ENCODE measurements at places on chromosomes 7 and 10.

DNA sequence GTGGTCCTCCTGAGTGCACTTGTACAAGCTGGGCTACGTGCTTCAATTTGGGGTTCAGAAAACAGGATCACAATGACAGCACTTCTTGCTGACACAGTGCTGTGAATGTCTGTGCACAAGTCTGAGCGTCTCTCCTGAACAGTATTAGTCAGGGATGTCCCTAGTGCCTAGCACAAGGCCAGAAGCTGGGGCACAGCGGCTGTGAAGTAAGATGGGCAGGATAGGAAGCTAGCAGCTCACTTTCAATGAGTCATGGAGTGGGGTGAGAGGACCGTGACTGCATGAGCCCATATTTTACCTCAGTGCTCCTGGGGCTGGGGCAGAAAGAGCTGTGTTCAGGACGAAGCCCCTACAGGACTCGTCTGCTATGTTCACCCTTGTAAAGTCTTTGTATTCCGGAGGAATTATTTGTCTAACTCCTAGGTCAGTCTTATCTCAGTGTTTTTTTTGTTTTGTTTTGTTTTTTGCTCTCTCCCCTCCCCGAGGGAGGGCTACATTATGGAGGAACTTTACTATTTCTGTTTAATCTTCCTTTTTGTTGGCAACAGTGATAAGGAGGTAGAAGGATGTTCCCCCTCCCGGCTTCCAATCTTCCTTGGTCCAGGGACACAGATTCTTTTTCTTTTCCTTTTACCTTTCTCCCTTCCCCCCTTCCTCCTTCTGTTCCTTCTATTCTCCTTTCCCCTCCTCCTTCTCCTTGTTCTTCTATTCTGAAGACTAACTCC lies 2.8 kb upstream of the LRMDA start:
- no peak for DNase-seq

DNA sequence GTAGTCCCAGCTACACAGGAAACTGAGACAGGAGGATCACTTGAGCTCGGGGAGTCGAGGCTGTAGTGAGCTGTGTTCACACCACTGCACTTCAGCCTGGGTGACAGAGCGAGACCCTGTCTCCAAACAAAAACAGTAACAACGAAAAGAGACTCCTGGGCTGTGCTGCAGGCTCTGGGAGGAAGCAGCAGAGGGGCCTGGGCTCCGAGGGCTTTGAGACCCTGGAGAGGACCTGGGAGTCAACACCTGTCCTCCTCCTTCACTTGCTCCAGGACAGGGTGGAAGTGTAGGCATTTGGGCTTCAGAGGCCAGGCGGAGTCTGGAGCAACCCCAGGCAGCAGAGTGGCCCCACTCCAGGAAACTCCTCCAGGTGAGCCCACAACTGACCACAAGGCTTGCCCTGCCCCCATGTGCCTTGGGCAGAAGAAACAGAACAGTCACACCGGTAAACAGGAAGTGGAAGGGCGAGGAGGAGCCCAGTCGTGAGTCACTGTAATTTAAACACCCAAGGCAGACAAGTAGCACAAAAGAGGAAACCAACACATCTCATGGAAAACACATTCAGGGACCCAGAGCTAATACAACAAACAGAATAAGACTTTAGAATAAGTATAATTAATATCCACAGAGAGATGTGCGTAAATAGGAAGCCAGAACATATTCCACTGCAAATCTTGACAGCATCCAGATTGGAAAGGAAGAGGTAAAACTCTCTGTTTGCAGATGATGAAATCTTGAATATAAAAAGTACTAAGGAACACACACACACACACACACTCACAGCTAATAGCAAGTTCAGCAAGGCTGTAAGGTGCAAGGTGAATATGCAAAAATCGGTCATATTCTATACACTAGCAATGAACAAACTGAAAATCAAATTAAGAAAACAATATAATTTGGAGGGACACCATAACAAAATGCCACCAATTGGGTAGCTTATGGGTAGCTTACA lies 20.5 kb upstream of the RASGEF1A start:
- DNase-seq: no peak

DNA sequence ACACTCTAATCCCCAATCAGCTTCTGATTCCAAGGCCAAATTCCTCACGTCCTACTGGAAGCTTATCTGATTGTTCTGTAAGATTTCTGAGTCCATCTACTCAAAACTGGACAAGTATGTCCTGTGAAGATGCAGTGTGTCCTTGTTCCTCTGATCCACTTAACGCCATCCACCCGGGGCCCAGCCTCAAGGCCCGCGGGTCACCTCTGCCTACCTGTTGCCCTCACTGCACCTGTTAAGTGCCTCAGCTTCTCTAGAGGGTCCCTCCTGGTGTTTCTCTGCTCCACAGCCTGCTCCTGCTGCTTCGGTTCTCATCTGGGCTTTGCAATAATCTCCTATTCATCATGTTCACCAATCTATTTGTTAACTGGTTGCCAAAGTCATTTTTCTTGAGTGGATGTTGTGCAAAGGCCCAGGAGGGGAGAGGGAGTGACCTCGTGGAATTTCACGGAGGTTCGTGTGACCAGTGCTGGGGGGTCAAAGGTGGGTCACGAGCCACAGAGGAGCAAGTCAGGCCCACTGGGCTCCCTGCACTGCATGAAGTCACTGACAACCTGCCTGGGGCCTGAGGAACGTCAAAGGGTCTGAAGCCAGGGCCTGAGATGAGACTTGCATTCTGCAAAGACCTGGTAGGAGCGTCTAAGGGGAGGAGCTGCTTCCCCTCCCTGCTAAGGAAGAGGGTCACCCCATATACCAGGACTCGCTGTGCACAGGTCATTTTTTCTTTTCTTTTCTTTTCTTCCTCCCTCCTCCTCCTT lies 338.1 kb downstream of the WDR37 start:
- DNase-seq: no peak

DNA sequence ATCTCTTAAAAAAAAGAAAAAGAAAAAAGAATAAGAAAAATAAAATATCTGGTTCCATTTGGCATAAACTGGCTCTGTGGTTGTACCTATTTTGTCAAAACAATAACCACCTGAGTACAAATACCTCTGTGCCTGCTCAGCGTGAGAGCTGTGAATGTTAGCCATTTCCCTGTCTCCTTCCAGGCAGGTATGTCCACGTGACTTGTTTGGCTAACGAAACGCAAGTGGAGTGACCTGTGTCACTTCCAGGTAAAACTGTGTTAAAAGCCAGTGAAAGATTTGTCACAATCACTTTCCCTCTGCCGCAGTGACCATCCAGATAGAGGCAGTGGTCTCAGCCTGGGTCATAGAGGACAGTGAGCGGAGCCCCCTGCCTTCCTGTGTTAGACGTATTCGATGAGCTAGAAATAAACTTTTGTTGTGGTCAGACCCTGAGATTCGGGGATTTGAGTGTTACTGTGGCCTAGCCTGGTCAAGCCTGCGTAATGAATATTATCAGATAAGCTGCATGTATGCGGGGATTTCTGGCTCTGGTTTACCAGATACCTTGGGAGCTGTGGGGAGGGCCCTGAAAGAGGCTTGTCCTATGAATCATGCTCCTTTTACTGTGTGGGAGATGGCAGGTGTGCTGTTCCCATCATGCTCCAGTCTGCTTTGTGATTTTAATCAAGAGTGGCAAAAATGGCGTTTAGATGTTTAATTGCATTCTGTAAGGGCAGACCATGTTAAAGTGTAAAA lies 3.8 kb downstream of the PTER start:
- no peak for DNase-seq

DNA sequence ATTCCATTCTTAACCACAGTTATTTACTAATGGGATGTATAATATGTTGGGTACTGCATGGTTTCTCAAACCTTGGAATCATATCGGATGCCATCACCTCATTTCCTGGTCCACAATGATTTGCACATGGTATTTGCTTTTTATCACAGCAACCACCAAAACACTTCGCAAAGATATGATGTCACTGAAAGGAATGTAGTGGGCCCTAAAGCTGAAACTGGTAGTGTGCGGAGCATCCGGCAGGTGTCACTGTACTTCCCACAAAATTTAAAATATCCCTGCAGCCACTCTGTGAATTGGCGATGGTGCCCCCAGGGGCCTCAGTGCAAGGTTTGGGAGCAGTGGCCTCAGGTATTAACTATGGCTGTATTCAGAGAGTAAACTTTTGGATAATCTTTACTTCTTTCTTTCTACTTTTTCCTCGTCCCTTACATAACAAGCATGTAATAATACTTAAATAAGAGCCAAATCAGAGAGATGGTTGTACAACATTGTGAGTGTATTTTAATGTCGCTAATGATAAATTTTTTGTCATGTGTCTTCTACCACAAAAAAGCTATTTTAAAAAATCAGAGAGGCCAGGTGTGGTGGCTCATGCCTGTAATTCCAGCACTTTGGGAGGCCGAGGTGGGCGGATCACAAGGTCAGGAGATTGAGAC lies 66.2 kb downstream of the FAM241B start:
- peak; percentile 74 for DNase-seq

DNA sequence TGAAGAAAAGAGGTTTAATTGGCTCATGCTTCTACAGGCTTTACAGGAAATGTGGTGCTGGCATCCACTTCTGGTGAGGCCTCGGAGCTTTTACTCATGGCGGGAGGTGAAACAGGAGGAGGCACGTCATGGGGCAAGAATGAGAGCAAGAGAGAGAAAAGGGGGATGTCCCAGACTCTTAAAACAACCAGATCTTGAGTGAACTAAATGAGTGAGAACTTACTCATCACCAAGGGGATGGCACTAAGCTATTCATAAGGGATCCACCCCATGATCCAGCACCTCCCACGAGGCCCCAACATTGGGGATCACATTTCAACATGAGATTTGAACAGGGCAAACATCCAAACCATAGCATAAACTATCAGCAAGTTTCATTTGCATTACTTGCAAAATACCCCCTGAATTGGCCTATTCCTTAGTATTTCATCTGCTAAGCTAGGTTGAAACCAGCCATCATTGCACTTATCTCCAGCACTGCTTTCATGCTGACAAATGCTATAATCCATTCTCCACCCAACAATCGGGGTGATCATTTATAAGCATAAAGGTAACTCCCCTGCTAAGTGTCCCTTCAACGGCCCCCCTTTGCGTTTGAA lies 179.0 kb downstream of the NOC3L start:
- peak; percentile 53 for DNase-seq

DNA sequence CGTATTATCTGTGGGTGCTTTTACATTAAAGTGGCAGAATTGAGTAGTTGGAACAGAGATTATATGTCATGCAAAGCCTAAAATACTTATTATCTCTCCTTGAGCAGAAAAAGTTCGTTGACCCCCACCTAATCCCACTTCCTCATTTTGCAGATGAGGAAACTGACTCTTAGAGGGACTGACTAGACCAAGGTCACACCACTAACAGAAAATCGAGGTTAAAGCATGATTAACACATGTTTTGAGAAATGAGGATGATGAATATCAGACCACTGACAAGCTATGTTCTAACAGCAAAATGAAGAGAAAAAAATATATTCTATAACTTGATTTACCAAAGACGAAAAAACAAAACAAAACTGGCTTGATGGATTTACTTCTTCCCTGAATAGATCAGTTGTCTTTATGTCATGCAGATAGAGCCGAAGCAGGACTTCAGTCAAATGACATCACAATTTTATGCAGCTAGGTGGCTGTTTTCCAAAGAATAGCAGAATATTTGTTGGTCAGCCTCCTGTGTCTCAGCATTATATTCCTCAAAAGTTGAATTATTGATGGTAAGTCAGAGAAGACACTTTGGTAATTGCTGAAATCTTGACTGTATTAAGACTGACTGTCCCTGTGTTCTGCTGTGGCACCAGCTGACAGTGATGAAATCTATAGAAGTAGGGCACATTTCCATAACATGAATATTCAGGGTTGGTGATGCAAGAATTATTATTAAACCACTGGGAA lies 24.2 kb upstream of the SMIM30 start:
- DNase-seq: no peak

GRCh38 chr7:43118313-43118712 lies 5.9 kb downstream of the HECW1 start:
- DNase-seq: no peak

GRCh38 chr7:135991322-135991721 lies 14.2 kb upstream of the MTPN start:
- DNase-seq: no peak

- DNase-seq: peak; percentile 22
Observed at GRCh38 chr10:91689731-91690168, 56.9 kb upstream of the PPP1R3C start.

DNA sequence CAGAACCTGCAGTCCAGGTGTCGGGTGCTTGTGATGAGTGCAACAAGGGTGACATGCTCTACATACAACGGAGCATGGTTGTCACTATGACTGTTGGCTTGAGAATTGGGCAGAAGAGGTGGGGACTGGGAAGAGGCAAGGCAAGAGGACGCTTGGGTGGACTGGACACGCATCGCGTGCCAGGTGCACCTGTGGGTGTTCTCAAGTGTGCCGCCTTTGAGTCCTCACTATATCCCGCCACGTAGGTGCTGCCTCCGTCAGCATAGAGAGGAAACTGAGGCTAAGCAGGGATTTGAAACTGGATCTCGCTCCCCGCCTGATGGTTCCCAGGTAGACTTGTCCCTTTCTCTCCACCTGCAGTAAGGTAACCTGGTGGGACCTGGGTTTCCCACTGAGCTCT lies 27.2 kb downstream of the CDH23 start:
- no peak for DNase-seq

DNA sequence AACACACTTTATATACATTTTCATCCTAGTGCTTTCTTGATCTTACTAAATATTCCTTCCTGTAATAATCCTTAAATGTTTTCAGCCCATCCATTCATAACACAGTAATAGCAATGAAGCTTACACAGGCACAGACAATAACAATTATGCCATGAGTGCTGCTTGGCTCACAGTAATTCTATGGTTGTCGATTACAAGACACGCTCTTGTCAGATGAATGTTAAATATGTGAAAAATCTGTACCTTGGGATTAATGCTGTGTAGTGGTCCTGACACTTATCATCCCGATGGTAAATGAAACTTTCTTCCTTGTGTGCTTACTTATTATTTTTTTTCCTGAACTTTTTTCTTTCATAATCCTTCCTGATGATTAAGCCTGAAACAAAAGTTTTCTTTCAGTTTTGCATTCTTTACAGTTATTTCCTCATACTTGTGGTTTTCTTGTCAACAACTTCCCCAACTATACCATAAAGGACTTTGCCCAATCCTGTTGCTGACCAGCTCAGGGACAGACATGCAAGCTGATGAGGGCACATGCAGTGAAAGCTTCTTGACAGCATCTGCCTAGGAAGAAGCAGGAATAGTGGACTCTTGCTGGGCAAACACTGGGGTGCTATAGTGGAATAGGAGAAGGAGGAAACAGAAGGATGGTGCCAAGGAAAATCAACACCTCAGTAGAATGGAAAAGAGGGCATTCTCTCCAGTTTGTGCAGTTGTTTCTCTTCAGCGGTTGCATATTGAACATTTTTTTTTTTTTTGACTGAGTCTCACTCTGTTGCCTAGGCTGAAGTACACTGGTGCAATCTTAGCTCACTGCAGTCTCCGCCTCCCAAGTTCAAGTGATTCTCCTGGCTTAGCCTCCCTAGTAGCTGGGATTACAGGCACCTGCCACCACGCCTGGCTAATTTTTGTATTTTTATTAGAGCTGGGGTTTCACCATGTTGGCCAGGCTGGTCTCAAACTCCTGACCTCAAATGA lies 6.7 kb upstream of the MGAM2 start:
- peak; percentile 10 for DNase-seq

- DNase-seq: peak; percentile 2
Observed at GRCh38 chr7:146115851-146116520, 615 bp upstream of the CNTNAP2 start.
